ENCODE measurements at places on chromosomes 5 and 9.

DNA sequence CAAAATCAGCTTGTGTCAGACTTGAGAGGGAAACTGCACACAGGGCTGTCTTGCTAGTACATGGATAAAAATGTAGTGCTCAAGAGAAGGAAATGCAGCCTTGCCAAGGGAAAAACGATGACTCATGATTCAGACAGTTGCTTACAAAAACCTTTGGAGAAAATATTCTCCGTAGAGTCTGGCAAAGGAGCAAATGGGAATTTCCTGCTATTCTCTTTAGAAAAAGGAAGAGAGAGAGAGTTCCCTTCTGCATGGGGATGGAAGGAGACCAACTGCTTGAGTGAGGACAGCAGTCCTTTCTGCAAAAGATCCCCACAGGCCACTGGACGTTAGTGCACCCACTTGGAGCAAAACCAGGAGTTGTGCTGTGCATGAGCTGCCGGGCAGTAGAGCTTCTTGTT is 7.6 kb downstream of the IFNB1 start:
- peak; percentile 29 for DNase-seq

- DNase-seq = no peak
Observed at GRCh38 chr9:33161589-33162132, 5.5 kb downstream of the B4GALT1 start.

DNA sequence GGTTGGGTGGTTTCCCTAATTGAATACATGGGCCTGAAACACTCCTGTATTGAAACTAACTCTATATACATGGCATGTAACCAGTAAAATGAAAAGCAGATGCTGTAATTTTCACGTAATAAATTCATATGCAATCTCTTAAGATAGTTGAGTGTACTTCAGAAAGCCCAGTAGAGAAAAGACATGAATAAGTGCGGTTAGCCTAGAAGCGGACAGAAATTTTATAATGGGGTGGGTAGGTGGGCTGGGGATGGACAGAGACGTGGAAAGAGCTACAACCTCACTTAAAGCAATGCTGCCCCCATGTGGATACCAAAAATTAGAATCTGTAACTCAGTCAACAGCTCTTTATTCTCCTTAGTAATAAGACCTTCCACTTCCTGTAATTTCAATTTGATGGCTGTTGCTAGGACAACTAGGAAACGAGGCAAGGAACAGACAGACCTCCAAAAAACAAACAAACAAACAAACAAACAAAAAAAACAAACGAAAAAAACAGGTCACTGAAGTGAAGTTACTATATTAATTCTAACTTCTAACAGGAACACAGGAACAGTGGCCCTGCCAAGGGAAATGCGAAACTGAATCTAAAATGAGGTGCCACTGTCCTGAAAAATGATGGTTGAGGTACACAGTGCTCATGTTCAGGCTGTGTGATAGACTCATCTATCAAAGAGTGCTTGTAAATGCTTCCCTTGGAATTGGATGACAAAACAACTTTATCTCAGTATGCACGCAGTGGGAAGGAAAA is 103.4 kb upstream of the GNA14 start:
- peak; percentile 66 for DNase-seq

- DNase-seq = no peak
Observed at GRCh38 chr9:126509718-126510117, 104.0 kb upstream of the LMX1B start.

- DNase-seq = no peak
Observed at GRCh38 chr5:173324115-173325001, 3.9 kb downstream of the STC2 start.

- DNase-seq = no peak
Observed at GRCh38 chr5:81418606-81419005, 24.7 kb upstream of the ACOT12 start.

DNA sequence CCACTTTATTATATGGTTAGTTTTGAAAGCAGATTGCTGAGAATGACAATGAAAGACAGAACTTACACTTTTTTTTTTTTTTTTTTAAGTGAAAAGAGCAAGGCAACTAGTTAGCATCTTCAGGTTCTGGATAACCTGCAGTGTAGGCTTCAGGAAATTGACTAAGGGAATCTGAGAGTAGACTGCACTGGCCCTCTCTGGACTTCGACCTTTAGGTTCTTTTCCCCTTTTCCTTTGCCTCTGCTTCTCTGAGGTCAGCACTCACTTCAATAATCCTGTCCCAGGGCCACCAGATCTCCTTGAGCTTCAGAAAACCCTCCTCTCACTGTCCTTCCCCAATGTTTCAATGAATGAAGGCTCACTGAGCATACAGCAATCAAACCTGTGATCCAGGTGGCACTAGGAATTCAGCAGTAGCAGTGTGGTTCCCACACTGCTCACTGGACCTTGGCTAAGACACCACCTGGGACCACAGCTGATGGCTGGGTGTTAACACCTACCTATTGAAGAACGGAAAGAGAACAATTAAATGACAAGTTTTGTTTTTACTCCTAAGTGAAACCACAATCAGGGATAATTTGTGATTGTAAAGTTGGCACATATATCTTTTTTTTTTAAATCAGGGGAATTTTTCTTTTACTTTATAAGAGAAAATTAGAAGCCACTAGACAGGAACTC is 85.8 kb upstream of the IL6ST start:
- DNase-seq = no peak

GRCh38 chr9:36974731-36975130 is 59.3 kb downstream of the PAX5 start:
- DNase-seq = no peak

DNA sequence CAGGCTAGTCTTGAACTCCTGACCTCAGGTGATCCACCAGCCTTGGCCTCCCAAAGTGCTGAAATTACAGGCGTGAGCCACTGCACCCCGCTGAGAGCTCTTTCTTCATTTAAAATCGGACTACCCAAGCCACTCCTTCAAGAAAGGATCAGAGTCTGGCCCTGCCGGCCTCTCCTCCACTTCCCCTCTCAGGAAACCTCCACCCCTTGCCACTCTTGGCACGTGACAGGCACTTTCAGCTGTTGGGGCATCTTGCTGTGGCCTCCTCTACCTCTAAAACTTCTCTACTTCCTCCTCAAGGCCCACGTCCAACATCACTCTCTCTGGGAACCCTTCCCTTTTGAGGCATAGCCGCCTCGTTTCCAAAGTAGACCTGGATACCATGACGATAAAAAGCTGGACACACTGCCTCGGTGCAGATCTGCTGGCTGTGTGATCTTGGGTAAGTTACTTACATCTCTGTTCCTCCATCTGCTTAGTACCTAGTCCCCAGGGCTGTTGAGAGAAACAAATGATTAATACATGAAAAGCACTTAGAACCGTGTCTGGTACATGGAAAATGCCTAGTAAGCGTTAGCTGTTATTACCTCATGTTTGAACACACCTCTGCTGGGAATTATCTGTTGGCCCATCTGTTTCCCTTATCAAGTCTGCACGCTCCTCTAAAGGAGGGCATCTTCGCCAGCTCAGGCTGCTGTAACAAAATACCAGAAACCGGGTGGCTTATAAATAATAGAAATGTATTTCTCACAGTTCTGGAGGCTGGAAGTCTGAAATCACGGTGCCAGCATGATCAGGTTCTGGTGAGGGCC is 55.3 kb downstream of the SMIM23 start:
- DNase-seq = peak; percentile 24

GRCh38 chr5:42495914-42496313 is 72.7 kb downstream of the GHR start:
- DNase-seq = no peak

GRCh38 chr5:162384225-162384624 is 316.7 kb downstream of the GABRG2 start:
- DNase-seq = no peak

DNA sequence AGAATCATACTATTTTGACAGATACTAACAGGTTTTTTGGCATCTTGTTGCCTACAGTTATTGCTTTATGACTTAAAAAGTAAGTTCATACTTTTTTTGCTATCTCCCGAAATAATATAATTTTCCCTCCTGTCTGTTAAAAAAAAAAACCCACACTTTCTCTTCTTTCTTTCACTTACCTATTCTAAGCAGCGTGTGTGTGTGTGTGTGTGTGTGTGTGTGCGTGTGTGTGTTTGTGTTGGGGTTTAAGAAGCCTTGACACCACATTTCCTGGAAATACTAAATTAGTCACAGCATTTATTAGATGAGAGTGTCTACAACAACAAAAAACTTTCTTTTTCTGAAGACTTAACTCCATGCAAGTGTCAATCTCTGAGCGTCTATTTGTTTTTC is 12.4 kb downstream of the TNFAIP8 start:
- no peak for DNase-seq

DNA sequence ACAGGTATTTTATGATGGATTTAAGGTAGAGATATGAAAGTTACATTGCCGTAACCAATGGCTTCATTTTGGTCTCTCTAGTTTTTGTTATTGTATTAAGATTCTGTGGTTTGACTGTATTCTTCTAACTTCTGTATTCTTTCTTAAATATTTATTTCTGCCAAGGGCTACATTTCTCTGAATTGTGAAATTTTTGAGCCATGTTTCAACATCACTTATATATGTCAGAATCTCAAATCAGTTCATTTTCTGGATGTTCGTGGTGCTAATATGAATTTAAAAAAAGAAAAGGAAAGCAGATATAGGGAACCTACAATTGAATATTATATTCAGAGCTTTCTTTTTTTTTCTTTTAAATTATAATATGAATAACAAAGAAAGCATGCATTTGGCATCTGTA is 142.7 kb downstream of the ANXA1 start:
- DNase-seq = peak; percentile 13

DNA sequence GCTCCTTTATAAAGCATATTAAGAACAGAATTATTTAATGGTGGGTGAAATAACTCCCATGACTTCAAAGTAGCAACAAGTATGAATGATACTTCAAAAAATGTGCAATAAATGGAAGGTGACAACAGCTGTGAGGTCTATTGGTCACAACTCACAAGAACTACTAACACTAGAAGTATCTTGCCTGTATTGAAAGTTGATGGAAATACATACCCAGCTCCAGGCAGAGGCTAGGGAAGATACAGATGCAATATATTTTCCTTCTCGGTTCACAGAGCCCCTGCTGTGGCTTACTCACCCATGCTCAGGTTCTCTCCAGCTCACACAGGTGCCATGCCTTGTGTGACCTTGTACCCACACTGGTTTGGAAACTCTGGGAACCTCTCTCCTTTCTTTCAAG is 133.8 kb downstream of the LIFR start:
- no peak for DNase-seq

GRCh38 chr5:59158165-59158564 is 575.3 kb downstream of the RAB3C start:
- DNase-seq = no peak

DNA sequence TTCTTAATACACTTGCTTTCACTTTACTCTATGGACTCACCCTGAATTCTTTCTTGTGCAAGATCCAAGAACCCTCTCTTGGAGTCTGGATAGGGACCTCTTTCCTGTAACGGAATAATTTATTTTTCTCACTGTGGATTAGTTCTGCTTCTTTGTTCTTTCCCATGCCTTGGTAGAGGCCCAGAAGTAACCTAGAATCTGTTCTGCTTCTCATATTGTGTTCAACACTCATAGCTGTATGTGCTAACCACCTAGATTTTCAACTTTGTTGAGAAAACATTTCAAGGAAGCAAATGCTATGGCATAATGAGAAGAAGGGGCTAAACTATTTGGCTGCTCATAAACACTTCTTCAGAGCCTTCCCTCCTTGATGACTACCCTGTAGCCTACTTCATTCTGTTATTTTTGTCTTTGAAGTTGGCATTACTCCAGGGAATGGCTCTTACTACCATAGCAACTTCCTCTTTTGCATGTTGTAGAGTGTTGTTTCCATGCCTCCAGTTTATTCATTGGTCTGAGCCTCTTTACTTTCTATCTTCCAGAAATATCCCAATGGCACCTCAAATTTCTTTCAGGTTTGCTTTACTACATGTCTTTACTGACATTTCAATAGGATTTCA is 74.3 kb downstream of the KIAA0825 start:
- peak; percentile 52 for DNase-seq

DNA sequence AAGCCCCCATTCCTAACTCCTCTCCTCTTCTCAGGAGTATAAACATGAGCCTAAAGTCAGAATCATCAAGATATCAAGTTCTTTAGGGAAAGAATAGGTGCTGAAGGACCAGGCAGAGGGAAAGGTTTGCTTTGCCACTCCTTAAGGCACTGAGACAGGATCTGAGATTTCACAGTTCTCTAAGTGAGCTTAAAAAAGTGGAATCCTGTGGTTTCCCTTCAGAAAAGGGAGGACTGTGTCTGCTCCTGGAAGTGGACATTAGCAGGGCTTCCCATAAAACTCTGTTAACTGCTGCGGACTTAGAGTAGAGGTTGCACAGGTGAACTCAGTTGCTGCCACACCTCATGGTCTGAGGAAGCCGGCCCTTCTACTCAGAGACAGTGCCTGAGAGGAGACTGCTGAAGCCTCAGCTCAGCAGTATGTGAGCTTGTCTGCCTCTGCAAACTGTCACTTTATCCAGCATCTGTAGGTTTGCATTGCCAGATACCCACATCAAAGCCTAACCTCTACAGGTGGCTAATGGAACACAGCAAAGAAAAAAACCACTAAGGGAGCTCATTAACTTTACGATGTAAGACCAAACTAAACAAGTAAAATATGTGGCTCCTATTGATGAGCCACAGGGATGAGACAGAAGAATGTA is 42.9 kb downstream of the RIC1 start:
- DNase-seq = no peak

DNA sequence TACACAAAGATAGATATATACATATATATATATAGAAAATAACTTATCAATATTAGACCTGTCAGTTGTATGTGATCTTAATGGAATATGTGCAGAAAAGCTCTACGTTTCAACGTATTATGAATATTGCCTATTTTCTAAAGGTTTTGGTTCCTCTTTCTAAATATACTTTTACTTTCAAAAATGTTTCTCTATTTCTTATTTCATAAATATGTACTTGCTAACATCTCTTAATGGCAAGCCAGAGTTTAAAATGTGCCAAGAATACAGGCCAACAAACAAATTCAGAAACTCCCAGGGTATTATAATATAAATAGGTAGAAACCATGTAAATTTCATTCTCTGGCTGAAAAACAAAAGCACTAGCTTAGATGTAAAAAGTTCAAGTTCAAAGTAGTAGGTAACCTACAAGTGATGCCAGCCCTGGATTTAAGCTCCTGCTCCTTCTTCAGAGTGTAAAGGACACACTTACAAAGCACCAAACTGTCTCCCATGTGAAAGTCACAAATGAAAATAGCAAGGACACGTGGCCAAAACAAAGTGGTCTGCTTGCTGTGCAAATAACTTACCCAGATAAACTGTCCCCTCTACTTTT is 685.1 kb upstream of the DMAC1 start:
- DNase-seq = no peak

All from inflammatory macrophage treated with lipopolysaccharide for 1 hour (primary cell).